LHCN-M2 (cell line): ENCODE measurements at places on chromosomes 16 and 17. TPM values are rescaled to one million over a fixed set of nuclear protein-coding genes. Genes with fewer than 3 reads are reported as not detected.

CCL4L2 gene
- not detected in 2 replicates for total RNA-seq

DNA sequence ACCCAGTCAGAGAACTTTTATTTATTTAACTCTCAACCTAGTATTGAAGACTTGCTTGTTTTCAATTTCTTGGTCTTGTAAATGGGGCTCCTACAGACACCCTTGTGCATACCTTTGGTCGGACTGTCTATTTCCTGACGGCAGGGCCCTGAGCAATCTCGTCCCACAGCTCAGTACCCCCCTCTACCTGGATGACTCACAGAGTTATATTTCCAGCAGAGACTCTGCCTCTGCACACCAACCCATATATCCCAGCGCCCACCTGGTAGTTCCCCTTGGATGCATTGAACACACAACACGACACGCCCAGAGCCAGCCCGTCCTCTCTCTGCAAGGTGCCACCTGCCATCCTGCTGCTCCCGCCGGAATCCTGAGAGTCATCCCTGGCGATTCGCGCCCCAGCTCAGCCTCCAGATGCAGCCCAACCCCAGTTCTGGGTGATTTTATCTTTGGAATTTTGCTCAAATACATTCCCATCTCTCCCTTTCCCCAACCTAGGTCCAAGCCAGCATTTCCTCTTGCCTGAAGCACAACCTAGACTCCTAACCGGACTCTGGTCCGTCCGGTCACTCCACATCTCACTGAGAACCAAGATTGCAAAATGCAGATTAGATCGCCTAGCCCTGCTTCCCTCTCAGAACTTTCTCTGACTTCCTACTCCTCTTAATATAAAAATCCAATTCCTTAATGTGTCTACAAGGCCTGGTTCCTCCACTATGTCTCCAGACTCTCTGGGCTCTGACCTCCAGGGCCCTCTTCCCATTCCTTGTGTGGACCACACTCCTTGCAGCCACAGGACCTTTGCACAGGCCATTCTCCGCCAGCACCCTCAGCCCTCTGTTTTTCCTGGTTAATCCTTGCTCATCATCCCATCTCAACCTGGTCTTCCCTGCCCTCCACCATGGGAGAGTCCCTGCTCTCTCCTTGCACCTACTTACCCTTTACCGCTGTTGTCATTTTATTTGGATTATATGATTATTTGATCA, 129.2 kb downstream of the SEC14L1 start:
- no peak for DNase-seq

DNA sequence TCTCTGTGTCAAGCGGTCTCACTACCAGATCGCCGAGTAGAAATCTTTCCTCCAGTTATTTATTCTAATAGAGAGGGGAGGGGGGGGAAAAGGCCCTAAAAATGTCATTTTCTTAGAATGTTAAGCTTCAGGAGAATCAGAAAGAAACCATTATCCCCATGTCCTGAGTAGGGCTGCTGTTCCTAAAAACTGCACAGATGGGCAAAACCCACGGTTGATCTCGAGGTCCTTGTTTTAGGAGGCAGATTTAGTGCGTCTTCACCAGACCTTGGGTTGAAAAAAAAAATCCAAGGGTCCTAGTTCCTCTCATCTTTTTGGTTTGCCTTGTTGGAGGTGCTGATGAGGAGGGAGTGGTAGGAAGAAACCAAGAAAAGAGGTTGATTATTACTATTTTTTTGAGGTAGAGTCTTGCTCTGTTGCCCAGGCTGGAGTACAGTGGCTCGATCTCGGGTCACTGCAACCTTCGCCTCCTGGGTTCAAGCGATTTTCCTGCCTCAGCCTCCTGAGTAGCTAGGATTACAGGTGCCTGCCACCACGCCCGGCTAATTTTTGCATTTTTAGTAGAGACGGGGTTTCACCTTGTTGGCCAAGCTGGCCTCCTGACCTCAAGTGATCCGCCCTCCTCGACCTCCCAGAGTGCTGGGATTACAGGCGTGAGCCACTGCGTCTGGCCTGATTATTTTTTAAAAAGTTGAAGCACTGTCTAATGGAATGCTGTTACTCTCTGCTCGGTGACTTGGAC, 1.4 kb downstream of the CBFB start:
- DNase-seq = no peak

B4GALNT2 gene
- not detected in 2 replicates for total RNA-seq

MARCHF10 gene
- 0.11 and 0.13 TPM in 2 replicates for total RNA-seq
